Stimulated activated CD8-positive, alpha-beta memory T cell treated with anti-CD3 and anti-CD28 coated beads, Interleukin-12 subunit alpha, Interleukin-12 subunit beta, amount 100 ng/mL, for 4 hours (primary cell): ENCODE measurements at places on chromosomes 5 and 9.

GRCh38 chr9:105751761-105752160 is 57.4 kb downstream of the TMEM38B start:
- DNase-seq, result no peak

GRCh38 chr5:141507387-141508091 is 18.7 kb downstream of the PCDHGC5 start:
- no peak for DNase-seq

- DNase-seq, result no peak
Measured at GRCh38 chr5:80955082-80955590, 5.0 kb upstream of the RASGRF2 start.

- no peak for DNase-seq
Measured at GRCh38 chr9:110188991-110189390, 19.0 kb downstream of the C9orf152 start.

DNA sequence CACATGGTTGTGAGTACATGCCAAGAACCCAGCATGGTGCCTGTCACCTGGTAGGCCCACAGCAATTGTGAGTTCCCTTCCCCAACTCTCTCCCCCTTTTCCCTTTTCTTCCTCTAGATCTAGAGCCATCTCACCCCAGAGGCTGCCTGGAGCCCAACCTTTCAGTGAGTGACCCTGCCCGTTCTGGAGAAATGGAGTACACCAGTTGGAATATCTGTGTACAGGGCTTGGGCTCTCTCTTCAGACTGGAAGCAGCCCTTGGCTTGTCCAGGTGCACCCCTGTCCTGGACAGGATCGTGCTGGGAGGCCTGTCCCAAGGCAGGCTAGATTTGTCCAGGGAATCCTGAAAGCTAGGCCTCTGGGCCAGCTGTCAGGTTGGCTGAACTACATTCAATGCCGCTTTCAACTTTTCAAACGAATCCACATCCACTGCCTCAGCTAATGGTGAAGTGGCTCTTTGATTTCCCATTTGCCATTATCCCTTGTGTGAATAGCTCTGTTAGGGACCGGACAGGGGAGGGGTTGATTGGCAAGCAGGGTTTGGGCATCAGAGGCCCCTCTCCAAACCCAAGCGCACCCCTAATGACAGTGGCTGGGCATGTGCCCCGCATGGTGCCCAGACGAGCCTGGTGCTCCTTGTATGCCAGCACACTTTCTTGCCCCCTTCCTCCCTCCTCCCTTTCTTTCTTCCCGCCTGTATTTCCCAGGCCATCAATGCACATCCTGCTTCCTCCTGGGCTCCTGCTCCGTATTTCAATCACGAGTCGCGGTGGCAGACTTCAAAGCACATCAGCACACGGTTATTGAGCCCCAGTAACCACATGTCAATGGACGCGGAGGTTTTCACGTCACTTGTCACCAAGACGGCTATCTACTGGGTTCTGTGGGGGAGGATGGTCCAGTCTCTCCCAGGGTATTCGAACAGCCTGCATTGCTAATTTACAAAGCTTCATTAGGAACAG is 211.2 kb downstream of the DAB2IP start:
- DNase-seq, result no peak

DNA sequence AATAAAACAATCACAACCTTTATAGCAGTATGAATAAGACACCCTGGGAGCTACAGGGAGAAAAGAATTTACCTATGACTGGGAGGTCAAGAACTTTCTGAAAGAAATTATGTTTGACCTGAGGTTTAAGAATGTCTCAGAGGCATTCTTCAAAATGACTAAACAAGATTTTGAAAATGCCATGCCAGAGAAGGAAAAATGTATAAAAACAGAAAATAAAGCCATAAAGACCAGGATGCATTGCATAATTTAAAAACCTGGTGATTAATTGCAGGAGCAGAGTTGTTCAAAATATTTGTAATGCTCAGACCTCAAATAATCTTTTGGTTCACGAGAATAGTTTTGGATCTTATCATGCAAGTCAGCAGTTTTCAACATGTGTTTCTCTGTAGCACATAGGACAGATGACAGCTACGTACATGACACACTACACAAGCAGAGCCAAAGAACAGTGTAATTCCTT is 954.7 kb upstream of the ARRDC3 start:
- DNase-seq, result no peak

DNA sequence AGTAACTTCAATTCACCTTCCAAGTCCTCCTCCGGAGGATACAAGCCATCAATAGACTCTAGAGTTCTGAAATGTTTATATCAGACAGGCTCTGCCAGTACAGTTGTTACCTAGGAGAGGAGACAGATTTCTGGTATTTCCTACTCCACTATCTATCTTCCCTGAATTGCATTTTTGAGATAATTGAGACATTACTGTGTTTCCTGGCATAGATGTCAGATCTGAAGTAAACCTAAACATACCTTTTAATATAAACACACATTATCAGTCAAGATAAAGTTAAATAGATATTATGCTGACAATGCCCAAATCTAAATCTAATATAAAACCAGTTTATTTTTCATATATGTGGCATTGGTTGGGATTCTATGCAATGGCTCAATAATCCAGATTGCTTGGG is 8.2 kb upstream of the TYRP1 start:
- no peak for DNase-seq
